ENCODE measurements at places on chromosomes 16 and 17. TPM values are rescaled to one million over a fixed set of nuclear protein-coding genes. Genes with fewer than 3 reads are reported as not detected.

Gene PCTP
- 33.8 TPM for total RNA-seq

Gene DRC7
- total RNA-seq = 0.22 TPM

Gene SEZ6
- total RNA-seq = not detected

Gene LITAFD
- not detected for total RNA-seq

Gene EXOSC6
- 29.0 TPM for total RNA-seq

DNA sequence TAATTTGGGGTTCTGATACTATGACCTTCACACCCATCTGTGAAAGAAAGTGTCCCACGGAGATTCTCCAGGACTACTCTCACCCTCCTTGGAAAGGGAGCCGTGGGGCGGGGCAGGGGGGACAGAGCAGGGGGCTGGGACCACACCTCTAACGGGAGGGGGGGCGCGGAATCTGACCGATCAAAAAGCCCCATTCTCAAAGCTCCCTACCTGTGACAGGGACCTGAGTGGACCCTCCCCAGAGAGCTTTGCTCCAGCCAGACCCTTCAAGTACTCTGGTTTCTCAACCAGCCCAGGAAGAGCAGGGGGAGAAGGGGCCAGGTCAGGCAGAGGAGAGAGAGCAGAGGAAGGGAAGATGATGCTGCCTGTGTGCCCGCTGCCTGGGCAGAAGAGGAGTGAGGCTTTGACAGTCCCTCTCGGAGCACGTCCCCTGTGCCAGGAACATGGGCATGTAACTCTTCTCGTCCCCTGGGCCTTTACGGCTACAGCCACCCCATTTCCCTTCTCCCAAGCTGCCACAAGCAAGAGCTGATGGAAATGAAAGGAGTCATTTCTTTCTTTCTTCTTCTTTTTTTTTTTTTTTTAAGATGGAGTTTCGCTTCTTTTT lies 682 bp downstream of the XAF1 start:
- H3K4me3 ChIP-seq = no peak overlapping the region
- no peak for DNase-seq
- peaks cover 3% of the 10 kb centered on the region for H3K4me1 ChIP-seq
- no peak overlapping the region for H3K27ac ChIP-seq

GRCh38 chr16:52912565-52913173 lies 140.0 kb downstream of the CHD9NB start:
- H3K4me3 ChIP-seq = no peak overlapping the region
- no peak overlapping the region for H3K27ac ChIP-seq
- DNase-seq = peak; percentile 64
- H3K4me1 ChIP-seq = no peaks in the 10 kb centered on the region

DNA sequence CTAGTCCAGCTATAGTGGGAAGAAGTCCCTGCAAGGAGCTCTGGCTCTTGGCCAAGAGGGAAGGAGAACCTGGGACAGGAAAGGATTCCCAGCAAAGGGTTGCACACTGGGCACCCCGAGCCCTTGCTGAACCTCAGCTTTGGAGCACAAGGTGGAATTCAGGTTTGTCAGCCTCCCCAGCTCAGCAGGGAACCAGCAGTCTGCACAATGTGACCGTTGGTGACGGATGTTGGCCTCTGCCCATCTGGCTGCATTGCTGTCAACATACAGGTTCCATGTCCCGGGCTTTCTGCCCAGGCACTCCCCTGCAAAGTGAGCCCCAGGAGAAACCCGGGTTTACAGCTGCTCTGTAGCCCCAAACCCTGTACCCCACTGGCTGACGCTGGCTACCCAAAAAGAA lies 6.7 kb downstream of the RPRML start:
- no peak overlapping the region for H3K27ac ChIP-seq
- H3K36me3 ChIP-seq = no peaks in the 10 kb centered on the region
- H3K27me3 ChIP-seq = peaks cover 48% of the 10 kb centered on the region
- H3K4me1 ChIP-seq = peaks cover 10% of the 10 kb centered on the region
- no peak for DNase-seq

GRCh38 chr16:15502041-15502725 lies 67.8 kb downstream of the BMERB1 start:
- H3K4me1 ChIP-seq = peaks cover 12% of the 10 kb centered on the region
- H3K27me3 ChIP-seq = no peaks in the 10 kb centered on the region
- peak; percentile 56 for DNase-seq
- no peaks in the 10 kb centered on the region for H3K36me3 ChIP-seq
- 0 out of 3 replicates have a peak overlapping the region, but pooled peaks have one; percentile 32 for H3K27ac ChIP-seq
- no peak overlapping the region for H3K4me3 ChIP-seq

GRCh38 chr16:27795992-27796614 lies 246.2 kb downstream of the KATNIP start:
- peak; percentile 69 for DNase-seq
- H3K4me1 ChIP-seq = no peaks in the 10 kb centered on the region
- H3K27me3 ChIP-seq = peaks cover 5% of the 10 kb centered on the region
- no peaks in the 10 kb centered on the region for H3K36me3 ChIP-seq
- H3K27ac ChIP-seq = no peak overlapping the region

- DNase-seq = peak; percentile 7
- no peak overlapping the region for H3K4me3 ChIP-seq
- H3K36me3 ChIP-seq = no peaks in the 10 kb centered on the region
- H3K4me1 ChIP-seq = peaks cover 15% of the 10 kb centered on the region
Observed at GRCh38 chr17:69066482-69066881, 5.8 kb upstream of the ABCA9 start.

- H3K4me1 ChIP-seq = no peaks in the 10 kb centered on the region
- H3K36me3 ChIP-seq = no peaks in the 10 kb centered on the region
- H3K27me3 ChIP-seq = no peaks in the 10 kb centered on the region
- no peak overlapping the region for H3K27ac ChIP-seq
Observed at GRCh38 chr17:48333034-48333530, 96.9 kb downstream of the SKAP1 start.

Data from K562 (cell line).